ENCODE measurements at places on chromosomes 16 and 17.
A peak's percentile ranks its signal among the peaks of the same experiment; 100 is the strongest.

- no peak for DNase-seq
These were observed 9.2 kb downstream of the NXN start for GRCh38 chr17:970364-970763.

- DNase-seq: no peak
These were observed 108.0 kb downstream of the SKAP1 start for GRCh38 chr17:48322060-48322459.

DNA sequence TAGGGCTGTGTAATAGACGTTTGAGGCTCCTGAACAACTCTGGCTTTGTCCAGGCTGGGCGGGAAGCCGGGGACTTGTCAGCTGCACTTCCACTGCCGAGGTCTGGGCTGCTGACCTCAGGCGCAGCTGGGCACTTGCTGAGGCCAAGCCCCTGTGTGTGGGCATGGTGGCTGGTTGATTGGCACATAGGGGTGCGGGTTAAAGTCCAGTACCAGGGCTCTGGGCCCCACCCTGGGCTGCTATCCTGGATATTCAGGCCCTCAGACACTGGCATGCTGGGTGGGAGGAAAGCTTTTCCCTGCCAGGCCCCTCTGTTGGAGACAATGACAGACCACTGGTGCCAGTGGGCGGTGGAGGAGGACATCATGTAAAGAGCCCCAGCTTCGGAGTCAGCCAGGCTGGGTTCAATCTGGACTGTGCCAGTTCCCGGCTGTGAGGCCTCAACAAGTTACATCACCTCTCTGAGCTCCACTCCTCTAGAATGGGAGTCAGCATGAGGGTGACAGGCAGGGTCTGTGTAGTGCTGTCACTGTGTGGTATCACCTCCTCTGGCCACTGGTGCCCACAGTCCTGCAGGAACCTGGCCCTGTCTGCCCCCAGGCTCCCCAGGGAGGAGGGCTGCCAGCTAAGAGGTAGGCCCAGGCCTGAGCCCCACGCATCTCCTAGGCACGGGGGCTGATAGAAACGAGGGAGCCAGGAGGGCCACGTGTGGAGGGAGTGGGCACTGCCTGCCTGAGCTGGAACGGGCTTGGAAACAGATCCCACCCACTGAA lies 42.5 kb downstream of the PSME3IP1 start:
- no peak for DNase-seq

DNA sequence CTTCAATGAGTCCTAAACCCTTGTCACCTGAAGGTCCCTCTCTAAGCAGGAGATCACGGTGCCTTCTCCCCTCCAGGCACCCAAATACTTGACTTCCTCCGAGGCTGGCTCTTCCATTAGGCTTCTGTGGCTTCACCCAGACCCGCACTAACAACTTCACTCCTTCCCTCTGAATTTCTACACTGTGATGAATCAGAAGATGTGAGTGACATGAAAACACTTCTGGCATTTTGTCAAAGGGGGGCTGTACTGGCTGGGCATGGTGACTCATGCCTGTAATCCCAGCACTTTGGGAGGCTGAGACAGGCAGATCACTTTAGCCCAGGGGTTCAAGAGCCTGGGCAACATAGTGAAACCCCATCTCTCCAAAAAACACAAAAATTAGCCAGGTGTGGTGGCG lies 72.6 kb upstream of the CNEP1R1 start:
- no peak for DNase-seq

DNA sequence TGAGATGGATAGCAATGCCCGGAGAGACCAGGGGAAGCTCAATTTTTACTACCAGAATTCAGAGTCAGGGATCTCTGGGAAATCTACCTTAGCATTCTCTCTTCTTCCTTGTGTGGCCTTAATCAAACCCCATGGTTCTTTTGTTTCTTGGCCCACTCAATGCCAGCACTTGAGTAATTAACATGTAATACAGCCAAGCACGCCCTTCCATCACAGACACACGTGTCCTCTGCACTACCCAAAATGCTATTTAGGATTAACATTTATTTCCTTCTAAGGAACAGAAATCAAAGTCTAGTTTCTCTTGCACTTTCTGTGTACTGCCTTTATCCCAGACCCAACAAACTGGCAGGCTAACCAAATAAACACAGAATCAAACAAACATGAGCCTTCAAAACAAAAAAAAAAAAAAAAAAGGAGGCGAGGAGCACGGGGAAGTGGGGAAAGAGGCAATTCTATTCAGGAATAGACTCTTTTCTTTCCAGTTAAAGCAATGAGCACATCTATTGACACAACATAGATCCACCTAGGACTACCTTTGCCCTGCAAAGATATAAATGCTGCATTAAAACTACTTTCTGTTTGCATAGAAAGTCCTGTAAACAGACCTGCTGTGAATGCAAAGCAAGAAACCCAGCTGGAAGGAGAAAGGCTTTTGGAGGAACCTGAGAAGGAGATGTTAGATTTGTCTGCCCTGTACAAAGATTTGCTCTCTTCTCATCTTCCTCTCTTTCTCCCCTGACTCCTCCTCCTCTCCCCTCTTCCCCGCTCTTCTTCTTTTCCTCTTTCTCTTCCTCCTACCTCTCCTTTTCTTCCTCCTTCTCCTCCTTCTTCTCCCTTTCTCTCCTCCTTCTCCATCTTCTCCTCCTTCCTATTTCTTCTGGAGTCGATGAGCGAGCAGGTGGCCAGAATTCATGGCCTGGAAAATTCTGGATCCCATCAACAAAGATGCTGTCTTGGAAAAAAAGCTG lies 294.4 kb downstream of the NPIPA8 start:
- no peak for DNase-seq

DNA sequence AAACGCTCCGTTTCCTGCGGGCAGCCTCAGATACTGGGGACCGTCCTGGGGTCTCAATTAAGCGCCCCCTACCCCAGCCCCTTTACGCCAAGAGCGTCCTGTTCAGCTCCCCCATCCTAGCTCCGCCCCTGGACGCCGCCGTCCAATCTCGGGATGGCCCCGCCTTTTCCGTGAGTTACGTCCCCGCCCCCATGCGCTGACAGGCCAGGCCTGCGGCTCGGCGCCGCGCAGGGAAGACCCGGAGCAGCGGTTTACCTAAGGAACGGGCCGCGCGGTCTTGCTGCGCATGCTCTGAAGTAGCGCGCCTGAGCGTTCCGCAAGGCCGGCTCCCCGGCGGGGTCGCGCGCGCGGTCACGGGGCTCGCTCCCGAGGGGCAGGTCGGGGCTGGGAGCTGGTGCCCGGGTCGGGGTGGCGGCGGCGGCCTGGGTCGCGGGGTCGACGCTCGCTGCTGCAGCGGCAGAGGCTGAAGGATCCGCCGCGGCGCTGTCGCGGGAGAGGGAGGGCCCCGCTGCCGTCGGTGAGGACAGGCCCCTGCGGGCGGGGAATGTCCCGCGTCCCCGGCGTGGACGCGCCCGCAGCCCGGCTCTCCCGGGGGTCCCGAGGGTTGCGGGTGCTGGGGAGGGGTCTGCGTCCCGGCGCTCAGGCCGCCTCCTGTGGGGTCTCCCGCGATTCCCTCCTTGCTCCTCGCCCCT lies at the start of gene FLYWCH1:
TSS of gene FLYWCH1 (plus strand) at position 294 of the 692 bp plus-strand sequence. CDS start 17,755 bp downstream, outside the sequence.
- DNase-seq: peak; percentile 98

DNA sequence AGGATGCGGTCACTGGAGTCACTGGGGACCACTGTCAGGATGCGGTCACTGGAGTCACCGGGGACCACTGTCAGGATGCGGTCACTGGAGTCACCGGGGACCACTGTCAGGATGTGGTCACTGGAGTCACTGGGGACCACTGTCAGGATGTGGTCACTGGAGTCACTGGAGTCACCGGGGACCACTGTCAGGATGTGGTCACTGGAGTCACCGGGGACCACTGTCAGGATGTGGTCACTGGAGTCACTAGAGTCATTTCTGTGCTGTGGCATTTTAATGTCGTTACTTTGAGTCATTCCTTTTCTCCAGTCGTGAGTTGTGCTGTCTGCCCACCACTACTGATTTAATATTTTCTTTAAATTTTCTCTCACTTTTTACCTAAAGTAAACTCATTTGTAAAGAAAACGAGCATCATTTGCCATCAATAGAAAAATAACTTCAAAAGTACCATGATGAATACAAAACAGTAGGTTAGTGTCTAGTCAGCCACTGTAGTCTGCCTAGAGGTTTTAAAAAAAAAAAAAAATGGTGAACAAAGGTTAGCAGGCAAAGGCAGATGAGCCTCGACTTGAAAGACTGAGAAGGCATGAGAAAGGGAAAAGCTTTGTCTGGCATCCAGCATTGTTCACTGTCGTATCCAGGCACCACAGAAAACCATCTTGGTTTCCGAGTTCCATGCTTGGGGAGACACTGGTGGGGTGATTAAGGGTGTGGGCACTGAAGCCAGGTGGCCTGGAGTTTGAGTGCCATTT lies 346.6 kb downstream of the SNX29 start:
- DNase-seq: no peak

DNA sequence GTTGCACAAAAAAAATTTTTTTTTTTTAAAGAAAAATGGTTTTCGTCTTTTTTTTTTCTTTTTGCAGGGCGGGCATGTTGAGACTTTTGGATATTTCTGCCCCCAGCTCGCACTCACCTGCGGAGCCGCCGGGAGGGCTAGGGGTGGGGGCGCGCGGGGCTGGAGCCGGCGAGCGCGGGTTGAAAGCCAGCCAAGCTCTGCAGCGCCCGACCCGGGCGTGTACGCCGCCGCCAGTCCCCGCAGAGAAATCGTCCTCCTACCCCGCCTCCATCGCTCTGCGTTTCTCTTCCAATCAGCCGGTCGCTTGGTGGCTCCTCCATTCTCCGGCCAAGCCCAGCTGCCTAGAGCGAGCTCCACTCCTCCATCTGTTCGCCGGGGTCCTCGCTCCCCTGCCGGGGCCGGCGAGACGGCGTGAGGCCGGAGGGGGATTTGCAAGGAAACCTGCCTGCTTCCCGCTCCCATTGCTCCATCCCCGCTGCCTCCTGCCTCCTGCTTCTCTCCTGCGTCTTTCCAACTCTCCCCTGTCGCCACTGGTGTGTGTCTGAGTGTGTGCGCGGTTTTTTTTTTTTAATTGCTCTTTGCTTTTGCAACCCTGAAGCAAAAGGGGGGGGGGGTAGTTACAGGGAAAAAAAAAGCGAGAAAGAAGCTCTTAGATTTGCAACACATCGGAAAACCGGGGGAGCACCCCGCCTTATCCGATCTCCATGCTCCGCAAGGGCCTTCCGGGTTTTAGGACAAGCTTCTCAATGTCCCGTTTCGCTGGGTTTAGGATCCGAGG lies 1.8 kb upstream of the UBTF start:
- peak; percentile 53 for DNase-seq

GRCh38 chr16:80932708-80933095 lies 74.0 kb downstream of the CMC2 start:
- peak; percentile 22 for DNase-seq

- no peak for DNase-seq
These were observed 197.5 kb downstream of the HS3ST3A1 start for GRCh38 chr17:13403982-13404946.

DNA sequence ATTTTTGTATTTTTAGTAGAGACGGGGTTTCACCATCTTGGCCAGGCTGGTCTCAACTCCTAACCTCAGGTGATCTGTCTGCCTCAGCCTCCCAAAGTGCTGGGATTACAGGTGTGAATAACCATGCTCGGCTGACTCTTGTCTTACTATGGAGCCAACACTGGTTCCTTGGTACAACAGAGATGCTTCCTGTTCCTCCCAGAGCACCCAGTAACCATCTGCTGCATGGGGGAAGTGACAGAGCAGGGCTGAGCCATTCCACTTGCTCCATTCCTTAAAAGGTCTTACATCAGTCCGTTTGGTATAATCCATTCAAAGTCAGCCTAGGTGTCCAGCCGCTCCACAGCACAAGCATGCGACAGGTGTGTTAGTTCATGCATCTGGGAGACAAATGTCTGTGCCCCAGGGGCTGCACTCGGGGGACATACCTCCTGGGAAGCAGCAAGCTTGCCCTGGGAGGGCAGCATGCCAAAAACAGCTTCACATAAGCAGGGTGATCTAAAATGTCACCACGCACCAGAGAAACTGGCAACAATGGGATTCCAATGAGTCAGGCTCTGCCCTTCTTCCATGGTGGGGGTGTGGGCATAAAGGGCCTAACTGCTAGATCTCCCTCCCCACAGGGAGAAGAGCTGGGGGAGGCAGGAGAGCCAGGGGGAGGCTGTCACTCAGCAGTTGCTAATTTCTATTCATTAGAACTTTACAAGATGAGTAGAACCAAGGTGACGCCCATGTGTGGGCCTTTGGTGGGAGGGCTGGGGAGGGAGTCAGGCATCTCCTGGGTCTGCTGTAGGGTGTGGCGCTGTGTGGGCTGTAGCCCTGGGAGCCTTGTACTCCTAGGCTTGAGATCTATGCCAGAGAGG lies 35.5 kb downstream of the PIPOX start:
- DNase-seq: no peak

DNA sequence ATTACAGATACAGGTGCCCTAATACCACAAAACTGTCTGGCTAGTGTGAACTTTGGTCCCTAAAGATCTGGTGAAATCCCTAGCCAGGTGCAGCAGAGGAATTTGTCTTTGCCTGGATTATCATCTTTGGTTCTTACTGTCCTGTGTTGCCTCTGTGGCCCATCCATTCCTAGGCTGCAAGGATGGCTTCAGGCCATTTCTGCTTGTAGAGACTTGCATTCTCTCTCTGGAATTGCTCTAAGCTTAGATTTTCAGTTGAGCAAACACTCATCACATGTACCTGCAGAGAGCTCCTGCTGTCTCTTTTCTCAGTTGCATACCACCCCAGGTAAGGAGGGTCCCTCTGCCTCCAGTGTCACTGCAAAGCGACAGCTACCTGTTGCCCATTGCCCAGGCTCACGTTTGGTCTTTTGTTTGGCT lies 114.9 kb downstream of the PRKCA start:
- DNase-seq: no peak

All from breast epithelium (tissue), 4 donors.